Fibroblast of skin of right quadriceps (primary cell): ENCODE measurements at places on chromosomes 5 and 9.

GRCh38 chr5:144203750-144204596 is 33.3 kb downstream of the KCTD16 start:
- peak; percentile 60 for DNase-seq

GRCh38 chr9:27162045-27162444 is 53.0 kb downstream of the TEK start:
- peak; percentile 54 for DNase-seq

GRCh38 chr9:21813575-21814473 is 11.4 kb downstream of the MTAP start:
- DNase-seq, result peak; percentile 76

DNA sequence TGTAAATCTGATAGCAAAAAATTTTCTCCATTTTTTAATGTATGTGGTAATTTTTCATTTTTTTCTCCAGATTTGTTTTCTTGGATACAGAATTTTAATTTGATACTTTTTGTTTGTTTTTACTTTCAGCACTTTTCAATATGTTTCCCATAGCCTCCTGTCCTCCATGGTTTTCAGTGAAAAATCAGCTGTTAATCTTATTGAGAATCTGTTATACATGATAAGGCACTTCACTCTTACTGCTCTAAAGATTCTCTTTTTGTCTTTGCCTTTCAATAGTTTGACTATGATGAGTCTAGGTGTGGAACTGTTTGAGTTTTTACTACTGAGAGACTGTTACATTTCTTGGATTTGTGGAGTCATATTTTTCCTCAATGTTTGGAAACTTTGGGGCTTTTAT is 455.7 kb upstream of the NUDT12 start:
- no peak for DNase-seq

DNA sequence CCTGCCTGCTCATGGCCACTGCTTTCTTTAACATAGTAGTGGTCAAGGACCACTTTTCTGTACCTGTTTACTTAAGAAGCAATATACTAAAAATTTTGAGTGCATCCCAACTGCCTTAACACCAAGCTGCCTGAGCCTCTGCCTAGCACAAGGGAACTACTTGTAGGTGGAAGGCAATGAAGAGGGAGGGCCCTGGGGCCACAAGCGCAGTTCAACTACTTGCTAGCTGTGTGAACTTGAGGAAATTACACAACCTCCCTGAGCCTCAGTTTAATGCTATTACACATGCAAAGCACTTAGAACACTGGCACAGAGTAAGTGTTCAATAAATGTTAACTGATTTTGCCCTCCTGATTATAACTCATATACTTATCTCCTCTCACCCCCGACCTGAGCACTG is 6.3 kb downstream of the ARL15 start:
- DNase-seq, result no peak

- DNase-seq, result peak; percentile 27
Measured at GRCh38 chr9:72352911-72353388, 12.1 kb downstream of the ZFAND5 start.

DNA sequence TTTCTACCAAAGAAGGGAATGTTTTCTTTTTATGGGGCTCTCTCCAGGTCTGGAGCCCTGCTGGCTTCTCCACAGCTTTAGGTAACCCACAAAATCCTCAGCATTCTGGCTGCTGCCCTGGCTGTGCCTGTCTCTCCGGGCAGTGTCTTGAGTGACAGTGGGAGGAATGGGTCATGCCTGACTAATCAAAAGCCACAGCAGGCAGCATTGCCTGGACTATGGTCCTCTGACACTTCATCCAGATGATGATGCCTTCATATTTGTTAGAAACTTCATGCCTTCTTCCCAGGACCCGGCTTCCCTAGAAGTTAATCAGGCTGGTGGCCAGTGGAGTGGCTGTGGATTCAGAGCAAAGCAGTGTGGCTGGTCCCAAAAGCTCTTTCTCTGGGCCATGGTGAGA is 32.2 kb upstream of the TGFBI start:
- DNase-seq, result no peak

DNA sequence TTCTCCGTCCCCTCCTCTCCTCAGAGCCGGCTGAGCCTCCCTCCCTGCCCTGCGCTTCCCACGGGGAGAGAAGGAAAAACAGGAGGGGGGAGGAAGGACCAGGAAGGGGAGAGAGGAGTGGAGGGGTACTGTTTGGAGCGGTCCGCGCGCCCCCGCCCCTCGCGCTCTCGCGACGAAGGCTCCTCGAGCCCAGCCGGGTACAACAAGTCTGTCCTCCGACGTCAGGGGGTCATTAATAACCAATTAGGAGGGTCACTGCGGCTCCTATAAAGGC is 480 bp upstream of the PRDM12 start:
- no peak for DNase-seq

- peak; percentile 54 for DNase-seq
Measured at GRCh38 chr5:78587775-78588291, 60.7 kb downstream of the LHFPL2 start.

DNA sequence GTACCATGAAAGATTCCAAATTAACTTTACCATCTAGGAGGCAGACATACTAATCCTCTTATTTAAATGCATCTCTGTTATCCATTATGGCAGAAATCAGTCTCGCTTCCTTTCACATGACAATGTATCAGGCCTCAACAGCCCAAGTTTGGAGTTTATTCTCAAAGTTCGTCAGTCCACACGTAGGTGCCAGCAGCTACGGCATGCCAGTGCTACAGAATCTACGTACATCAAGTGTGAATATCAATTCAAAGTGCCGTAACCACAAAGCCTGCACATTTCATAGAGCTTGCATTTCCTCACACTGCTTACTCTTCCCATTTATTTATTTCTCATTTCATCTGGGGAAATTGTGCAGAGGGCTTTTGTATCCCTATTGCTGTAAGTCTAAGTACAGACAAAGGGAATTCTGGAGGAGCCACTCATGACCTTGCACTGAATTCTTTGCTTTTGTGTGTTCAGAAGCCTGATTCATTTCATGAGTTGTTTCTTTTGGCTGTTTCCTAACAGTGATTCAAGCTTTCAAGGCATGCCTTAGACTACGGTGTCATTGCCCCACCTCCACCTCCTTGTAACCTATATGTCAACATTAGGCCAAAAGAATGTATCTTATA is 10.0 kb downstream of the ENC1 start:
- DNase-seq, result peak; percentile 90

DNA sequence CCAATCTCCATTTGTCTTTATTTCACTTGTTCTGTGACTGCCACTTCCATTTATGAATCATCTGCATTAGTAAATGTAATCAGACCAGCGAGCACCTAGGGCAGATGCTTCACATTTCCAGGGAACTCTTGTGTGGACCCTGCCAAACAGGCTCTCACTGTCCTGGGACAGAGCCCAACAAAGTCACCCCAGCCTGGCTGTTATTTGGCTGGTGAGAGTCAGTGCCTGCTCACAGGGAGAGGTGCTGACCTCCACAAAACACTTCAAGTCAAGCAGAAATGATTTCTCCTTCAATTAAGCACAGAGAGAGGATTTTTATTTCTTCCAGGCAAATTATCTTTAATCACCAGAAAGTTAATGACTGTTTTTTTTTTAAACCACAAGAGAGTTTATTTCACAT is 568.0 kb downstream of the MTRR start:
- no peak for DNase-seq

DNA sequence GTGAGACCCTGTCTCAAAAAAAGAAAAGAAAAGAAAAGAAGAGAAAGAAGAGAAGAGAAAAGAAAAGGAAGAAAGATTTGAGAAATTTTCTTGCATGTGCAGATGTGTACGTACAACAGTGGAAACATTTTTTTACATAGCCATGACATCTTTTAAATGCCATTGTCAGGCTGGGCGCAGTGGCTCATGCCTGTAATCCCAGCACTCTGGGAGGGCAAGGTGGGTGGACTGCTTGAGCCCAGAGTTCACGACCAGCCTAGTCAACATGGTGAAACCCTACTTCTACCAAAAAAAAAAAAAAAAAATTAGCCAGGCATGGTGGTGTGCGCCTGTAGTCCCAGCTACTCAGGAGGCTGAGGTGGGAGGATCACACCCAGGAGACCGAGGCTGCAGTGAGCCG is 6.6 kb downstream of the LMAN2 start:
- no peak for DNase-seq

DNA sequence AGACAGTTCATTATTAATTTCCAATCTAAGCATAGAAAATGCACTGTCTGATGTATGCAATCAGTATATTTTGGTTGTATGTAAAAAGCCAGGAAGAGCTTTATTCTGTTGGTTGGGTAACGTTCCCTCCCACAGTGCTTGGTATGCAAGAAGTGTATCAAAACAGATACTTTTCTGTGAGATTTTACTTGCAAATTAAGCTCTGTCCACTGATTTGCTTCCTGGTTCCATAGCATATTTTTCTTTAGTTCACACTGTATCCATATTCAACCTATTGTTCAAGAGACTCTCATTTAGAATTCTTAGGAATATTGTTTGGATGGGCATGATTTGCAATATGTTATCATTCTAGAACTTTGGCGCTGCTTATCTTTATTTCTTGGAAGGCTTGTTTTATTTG is 47.4 kb downstream of the RNF180 start:
- no peak for DNase-seq

DNA sequence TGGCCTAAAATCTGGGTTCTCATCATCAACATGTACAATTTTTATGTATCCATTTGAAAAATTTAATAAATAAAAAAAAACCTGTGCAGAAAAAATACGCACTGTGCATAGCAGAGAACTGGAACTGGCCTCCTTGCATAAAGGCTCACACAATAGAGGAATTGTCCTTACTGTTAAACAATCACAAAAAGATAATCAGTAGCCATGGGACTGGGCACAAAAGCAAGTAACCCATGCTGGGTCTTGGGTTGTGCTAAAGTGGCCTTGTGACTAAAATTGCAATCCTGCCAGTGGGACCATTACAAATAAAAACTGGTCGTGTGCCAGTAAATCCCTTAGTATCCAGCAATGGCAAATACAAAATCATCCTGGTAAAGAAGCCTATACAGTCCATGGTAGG is 1646.6 kb downstream of the MAT2B start:
- DNase-seq, result no peak

- peak; percentile 31 for DNase-seq
Measured at GRCh38 chr9:91534374-91534773, 110.7 kb upstream of the NFIL3 start.

- DNase-seq, result no peak
Measured at GRCh38 chr5:131786036-131786435, 10.8 kb downstream of the FNIP1 start.

DNA sequence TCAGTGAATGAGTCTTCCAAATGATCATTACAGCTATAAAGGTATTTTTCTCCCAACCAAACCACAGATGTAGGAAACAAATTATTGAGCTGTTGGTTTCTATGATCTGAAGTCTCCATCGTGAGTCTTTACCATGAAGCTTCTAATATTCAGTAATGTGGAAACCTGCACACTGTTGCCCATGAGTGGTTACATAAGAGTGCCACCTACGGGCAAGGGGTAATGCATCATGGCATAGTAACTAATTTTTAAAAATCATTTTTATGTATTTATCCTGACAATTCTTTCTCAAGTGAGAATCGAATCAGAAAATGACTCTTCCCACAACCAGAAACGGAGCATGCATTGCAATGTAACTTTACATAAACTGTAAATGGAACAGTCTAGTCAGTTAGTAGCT is 282.5 kb upstream of the SMARCA2 start:
- no peak for DNase-seq

GRCh38 chr5:133359861-133360260 is 252.5 kb downstream of the FSTL4 start:
- DNase-seq, result no peak
